ENCODE measurements at places on chromosomes 13 and 19.

DNA sequence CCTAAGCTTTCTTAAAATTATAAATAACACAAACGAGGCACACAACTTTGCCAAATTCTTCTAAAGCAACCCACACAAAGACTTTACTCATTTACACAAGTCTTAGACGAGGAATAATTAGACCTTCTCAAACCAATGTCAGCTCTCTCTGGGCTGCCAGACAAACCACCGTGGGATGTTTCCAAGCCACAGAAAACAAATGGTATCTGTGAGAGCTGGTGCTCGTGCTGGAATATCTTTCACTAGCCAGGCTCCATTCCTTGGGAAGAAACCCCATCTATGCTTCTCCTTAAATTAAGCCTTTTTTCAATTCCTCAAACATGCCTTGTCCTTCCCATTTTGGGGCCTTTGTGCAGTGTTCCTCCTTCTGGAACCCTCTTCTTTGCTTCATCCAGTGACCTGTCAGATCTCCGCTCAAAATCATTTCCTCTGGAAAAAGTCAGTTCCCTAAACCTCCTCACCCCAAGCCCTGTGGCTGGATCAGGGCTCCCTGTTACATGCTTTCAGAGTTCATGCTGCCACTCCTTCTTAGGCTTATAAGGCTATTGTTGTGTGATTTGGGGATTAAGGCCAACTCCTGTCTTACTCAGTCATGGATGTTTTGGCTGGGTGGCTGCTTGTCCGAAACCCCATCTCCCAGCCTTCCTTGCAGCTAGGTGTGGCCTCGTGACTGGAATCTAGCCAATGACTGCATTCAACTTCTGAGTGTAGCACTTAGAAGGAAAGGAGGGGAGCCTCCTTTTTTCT is 64.2 kb upstream of the GTF2F2 start:
- DNase-seq = no peak

DNA sequence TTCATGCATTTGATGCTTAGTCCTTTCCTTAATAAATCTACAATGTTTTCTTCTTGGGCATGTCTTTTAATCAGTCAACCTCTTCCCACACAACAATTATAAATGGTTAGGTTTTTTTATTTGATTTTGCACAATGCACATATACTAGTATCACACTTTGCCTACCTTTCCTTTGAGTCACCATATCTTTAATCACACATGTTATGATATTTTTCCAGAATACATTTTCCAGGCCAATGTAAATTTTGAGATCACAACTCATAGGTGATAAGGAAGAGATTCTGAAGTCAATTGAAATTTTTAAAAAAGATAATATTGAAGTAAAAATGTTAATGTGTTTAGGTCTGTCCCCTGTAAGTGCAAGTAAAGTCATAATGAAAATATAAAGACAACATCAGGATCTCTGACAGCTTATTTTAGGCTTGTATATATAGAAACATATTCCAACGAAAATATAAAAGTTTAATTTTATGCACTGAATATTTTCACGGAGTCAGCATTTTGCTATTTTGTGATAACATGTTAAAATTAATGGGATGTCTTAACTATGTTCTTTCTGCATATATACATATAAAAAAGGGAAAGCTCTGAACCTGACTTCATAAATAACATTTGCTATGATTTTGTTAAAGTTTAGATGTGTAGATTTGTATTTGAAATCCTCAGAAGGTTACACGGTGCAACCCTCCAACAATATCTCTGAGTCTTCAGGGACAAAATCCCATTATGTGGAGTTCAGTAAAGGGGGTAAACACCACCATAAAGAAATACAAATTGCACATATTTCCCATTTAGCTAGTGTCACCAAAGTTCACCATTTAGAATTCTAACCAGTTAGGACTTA is 351.9 kb downstream of the DACH1 start:
- DNase-seq = no peak

DNA sequence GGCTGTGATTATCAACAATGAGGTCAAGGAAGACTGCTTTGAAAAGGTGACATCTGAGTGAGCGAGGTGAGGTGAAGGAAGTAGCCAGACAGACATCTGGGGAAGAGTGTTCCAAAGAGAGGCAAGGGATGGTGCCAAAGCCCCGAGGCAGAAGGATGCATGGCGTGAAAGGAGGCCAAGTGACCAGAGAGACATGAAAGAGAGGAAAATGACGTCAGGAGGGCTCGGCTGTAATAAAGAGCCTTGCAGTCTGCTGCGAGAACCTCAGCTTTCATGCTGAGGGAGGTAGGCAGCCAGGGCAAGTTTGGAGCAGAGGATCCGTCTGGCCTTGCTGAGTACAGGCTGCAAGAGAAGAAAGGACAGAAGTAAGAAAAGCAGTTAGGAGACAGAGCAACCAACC is 50.8 kb downstream of the FOXO1 start:
- DNase-seq = no peak

GRCh38 chr19:34818270-34818669 is 45.3 kb upstream of the ZNF599 start:
- DNase-seq = no peak

DNA sequence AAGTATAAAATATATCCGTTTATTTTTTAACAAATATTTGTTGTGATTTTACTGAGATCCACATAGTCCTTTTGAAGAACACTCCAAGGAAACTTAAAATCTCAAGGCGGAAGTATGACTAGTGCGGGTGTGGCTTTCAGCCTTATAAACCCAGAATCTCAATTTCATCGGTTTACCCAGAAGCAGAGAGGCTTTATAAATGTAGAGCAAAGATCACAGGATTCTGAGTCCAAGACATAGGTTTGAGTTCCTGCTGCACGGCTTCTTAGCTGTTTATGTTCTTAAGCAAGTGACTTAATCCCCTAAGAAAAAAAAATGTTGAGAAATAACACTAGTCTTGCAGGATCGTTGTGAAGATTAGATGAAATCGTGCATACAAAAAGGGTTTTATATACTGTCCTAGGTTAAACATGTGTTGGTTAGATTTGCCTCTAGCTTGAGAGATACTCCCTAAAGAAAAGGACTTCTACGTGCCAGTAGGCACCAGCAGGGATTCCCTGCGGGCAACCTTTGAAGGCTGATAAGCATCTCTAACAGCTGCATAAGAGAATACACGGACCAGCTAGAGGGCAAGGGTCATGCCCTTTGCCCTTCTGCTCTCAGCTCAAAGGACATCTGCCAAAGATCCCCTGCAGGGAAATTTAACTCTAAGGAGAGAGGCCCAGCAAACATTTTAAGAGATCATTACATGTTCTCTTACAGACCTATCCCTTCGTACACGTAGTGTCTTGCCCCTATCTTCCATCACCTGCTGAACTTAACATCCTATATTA is 130.4 kb upstream of the MIR17HG start:
- no peak for DNase-seq

DNA sequence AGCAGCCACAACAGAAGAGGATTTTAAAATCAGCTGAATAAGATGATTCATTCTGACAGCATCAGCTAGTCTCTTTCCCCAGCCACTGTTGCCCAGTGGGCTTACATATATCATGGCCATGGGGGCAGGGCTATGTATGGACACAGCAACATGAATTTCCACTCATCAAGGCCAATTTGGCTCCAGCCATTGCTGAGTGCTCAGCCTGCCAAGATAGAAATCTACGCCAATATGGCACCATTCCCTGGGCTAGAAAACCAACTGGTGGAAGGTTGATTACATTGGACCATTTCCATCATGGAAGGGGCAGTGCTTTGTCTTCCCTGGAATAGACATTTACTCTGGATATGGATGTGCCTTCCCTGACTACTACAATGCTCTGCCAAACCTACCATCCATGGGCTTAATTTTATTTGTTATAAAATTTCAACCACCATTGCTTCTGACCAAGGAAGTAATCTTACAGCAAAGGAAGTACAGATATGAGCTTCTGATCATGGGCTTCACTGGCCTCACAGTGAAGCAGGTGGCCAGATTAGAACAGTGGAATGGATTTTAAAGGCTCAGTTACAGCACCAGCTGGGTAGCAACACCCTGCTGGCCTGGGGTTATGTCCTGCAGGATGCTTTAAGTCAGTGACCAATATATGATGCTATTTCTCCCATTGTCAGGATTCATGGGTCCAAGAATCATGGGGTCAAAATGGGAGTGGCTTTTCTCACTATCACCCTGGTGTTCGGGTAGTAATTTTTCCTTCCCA is 9.8 kb upstream of the ALOX5AP start:
- DNase-seq = no peak

DNA sequence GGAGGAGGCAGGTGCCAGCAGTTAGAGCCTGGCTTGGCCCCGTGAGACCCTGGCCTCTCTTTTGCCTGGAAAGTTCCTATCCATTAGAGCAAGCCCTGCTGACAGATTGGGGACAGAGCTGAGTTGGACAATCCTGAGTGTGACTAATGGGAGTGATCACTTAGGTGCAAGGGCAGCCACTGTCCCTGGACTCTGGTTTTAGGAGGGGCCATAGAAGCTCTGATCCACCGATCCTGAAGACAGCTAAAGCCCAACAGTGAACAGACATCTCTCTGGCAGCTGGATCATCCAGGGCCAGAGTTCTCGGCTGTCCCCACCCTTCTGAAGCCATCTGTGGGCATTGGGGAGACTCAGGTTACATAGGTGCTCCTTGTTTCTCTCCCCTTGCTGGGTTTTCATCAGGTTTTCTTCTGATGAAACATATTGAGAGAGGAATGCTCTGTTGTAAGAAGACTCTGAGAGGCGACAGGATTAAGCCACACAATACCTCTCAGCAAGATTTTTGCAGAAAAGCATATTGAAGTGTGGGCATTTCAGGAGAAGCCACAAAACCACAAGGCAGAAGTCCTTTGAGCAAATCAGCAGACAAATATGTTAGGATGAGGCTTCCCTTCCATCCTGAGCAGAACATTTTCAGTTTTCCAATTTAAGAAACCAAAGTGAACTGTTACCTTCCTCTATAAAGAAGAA is 288.0 kb upstream of the MAB21L1 start:
- no peak for DNase-seq

DNA sequence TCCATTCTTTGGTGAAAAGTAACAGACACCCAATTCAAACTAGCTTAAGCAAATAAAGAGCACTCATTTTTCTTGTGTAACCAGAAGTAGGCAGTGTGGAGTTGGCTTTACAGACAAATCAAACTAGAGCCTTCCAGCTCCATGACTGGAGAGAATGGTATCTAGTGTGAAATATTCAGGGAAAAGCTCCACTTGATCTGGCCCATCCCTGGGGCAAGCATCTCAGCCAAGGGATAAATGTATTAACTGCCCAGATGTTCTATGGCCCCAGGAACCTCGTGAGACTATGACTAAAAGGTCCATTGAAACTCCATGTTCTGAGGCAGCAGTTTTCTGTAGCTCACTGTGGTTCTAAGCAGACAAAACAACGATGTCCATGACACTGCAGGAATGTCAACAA is 49.9 kb downstream of the TBC1D4 start:
- DNase-seq = no peak

GRCh38 chr13:30742901-30743300 is 7.6 kb downstream of the ALOX5AP start:
- DNase-seq = no peak

DNA sequence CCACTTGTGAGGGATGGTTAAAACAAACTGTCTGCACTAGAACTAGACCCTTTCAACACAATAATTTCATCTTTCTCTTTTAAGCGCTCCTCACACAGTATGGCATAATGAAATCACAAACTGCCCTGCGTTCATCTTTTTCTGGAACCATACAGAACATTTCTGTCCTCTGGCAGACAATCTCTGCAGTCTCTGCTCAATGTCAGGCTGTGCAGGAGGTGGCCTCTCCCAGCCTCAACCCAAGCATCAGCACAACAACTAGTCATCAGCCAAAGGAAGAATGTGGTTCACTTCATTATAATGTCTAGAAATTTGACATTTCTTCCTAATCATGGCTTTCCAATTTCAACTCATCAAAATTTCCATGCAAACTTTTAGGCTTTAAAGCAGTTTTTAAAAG is 125.1 kb upstream of the STARD13 start:
- DNase-seq = no peak

GRCh38 chr13:70310396-70311119 is 202.3 kb upstream of the KLHL1 start:
- DNase-seq = peak; percentile 59

DNA sequence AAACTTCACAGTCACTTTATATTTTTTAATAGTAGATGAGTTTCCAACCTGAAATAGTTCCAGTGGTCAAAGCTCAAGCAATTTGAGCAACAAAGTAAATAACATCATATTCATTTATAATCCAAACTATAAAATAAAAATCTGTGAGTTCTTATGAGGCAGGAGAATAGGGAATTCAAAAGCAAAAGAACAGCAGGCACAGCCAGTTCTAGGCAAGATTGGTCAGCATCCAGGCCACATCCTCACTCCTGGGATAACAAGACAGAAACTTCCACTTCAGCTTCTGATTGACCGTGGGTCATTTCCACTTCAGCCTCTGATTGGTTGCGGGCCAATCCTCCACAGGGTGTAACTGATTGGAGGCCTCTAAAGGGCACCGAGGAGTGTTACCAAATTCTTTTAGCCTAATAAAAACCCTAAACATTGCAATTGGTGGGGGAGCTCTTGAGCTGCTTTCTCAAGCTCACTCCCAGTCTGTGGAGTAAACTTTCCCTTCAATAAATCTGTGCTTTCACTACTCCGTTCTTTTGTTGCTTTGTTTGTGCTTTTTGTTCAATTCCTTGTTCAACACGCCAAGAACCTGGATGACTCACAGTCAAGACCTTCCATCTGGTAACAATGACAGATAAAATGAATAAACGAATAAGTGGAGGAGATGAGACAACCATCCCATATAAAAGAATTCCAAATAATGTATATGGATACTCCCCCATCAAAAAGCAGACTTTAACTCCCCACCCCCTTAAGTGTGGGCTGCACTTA is 42.6 kb upstream of the AMER2 start:
- peak; percentile 92 for DNase-seq

DNA sequence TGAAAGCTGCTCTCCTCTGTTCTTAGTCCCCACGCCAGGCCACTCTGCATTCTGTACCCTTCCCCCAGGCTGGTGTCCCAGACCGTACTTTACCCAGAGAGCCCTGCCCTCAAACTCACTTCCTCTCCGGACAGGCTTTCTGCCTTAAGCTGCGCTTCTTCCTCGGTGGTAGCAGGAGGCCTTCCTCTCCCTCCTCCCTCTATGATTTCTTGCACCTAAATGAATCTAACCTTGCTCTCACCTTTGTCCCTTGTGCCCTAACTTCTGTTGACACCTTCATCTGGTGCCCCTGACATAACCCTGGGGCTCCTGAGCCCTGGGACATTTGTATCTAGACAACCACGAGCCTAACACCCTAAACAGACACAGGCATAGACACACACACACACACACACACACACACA is 29.6 kb upstream of the CEACAM21 start:
- DNase-seq = no peak

- DNase-seq = no peak
Measured at GRCh38 chr13:107531816-107532215, 683.5 kb downstream of the LIG4 start.

Measured in kidney glomerular epithelial cell (primary cell).